T-cell (primary cell): ENCODE measurements at places on chromosomes 2 and 18.

DNA sequence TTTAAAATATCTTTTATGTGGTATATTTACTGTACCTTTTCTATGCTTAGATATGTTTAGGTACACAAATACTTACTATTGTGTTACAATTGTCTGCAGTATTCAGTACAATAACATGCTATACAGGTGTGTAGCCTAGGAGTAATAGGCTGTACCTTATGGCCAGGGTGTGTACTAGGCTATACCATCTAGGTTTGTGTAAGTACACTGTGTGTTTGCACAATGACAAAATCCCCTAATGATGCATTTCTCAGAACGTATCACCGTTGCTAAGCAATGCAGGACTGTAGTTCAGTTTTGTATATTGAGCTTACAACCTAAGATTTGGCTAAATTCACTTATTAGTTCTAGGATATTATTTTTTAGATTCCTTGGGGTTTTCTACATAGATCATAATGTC, 332.3 kb upstream of the HS6ST1 start:
- DNase-seq: no peak

GRCh38 chr2:165109915-165110314, 93.9 kb downstream of the SCN3A start:
- no peak for DNase-seq

DNA sequence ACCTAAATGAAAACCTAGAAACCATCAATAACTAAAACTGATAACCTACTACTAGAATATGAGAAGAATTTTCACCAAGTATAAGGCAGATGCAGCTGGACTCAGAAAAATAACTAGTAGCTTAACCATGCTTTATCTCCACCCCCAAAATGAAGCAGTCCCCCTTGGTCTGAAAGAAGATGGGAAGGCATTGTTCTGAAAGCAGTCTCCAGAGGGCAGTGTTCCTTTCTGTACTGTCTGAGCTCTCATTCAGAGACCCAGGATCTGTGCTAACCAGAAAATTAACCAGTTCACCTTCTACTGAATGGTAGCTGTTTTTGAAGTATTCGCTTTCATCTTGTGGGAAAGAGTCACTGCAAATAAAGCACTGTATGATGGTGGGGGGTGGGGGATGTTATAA, 273.0 kb downstream of the PDE11A start:
- DNase-seq: no peak

DNA sequence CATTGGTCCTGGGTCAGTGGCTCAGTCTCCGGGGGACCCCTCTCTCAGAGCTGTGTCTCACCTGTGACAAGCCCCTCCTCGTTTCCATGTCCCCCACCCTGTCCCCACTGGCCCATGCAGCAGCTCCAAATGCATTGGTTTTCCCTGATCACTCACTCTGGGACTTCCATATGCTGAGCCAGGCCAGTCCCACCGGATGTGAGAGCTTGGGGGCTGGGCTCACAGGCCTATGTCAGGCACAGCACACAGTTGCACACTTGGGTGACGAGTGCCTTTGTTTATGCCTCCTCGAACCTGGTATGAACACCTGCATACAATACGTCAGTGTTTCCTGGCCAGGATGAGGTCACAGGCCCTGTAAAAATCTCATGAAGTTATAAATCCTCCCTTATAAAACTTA, 232.5 kb downstream of the TFCP2L1 start:
- no peak for DNase-seq

GRCh38 chr2:138877421-138877820, 97.2 kb upstream of the NXPH2 start:
- DNase-seq: no peak

GRCh38 chr2:158835431-158835830, 40.3 kb downstream of the DAPL1 start:
- DNase-seq: no peak

GRCh38 chr2:28329184-28329583, 63.5 kb upstream of the FOSL2 start:
- DNase-seq: no peak

GRCh38 chr2:85759257-85759613, 5.4 kb downstream of the ATOH8 start:
- no peak for DNase-seq

DNA sequence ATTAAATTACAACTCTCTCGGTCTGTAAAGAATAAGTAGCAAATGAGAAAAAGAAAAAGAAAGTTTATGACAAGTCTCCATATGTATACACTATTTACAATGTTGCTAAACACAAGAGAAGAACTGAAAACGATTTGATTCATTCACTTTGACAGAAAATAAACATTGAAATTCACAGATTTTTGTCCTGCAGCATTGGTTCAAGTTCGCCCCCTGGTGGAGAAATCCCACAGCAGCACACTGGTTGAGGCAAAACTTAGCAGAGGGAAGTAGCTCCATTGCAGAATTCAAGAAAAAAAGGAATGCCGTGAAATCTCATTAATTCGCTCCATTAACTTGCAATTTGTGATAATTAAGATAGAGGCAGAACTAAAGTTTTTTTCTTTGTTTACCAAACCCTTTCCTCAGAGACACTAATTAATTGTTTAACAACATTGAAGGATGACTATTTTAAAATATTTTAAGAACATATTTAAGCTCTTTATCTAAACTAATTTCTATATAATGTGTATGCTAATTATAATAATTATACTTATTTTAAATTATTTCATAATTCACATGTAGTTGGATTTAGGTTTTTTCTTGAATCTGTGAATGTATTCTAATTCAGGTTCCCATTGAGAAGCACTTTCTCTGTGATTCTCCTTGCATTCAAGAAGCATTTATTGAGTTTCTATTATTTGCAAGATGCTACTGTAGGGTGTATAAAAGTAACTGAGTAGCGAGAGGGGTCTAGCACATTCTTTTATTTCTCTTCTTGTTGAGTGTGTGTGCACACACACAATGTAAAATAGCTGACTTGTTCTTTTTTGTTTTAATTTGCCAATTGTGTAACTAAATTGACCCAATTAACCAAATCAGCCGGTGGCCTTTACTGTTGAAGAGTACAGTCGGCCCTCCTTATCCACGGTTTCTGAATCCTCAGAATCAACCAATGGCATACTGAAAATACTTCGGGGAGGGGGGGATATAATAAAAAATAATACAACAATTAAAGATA, 74.1 kb downstream of the COL4A3 start:
- peak; percentile 37 for DNase-seq

DNA sequence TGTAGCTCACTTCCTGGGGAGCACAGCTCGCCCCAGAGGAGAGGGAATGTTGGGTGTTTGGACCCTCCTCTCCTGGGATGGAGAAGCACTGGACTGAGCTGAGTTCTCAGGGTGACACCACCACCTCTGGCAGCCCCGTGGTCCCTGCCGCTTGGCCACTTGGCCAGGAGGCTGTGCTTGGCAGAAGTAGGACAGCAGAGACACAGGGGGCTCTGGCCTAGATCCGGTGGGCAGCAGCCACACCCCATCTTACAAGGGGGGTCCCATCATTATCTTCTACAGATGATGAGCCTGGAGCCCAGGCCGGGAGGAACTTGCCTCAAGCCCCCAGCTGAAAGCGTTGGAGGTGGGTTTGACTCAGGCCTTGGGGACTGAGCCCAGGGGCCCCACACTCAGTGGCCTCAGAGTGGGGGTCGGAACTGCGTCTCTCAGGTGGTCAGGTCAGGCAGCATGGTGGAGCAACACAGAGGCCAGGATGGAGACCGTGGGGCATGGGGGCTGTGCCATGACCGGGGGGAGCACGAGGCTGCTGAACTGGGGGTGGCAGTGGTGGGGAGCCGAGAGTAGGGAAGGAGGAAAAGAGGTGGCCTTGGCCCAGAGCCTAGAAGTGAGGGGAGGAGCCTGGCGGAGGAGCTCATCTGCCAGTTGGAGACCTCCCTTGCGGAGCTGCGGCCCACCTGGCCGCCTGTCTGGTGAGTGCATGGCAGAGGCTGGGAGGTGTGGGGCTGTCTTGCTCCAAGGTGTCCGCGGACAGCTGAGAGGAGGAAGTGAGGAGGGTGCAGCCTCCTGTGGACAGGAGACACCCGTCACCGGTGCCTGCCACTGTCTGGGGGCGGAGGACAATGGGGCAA, 63.6 kb upstream of the HDAC4 start:
- DNase-seq: no peak

DNA sequence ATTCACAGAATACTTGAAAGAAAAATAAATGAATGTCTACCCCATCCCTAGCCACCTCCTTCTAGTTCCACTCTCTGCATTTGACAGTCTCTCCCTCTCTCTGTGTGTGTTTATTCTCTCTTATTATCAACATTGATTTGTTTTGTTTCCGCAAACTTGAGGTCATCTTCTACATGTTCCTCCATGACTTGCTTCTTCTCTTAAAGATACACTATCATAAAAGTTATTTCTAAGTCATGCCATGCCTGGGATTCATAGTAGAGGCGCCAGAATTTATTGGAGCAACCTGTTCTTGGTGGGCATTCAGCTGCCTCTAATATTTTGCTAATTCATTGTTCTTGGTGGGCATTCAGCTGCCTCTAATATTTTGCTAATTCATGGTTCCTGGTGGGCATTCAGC, 58.9 kb upstream of the SMAD7 start:
- no peak for DNase-seq

- no peak for DNase-seq
These were observed 1600.0 kb upstream of the ACVR2A start for GRCh38 chr2:146244830-146245229.

DNA sequence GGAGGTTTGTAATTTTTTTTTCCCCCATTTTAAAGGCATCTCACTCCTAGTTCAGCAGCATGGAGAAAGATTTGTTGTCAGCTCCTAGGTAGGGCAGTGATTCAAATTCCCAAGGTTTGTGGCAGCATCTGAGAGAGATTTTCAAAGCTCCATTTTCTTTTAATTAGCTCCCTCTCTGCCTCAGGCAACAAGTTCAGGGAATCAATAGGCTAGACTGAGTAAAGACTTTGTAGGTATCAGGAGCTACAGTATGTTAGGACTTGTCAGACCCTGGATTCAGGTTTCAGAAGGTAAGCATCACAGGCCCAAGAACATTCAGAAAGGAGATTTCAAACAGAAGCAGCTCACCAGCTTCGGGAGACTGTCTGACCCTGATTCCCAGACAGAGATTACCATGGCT, 273.3 kb upstream of the ERBB4 start:
- DNase-seq: no peak

DNA sequence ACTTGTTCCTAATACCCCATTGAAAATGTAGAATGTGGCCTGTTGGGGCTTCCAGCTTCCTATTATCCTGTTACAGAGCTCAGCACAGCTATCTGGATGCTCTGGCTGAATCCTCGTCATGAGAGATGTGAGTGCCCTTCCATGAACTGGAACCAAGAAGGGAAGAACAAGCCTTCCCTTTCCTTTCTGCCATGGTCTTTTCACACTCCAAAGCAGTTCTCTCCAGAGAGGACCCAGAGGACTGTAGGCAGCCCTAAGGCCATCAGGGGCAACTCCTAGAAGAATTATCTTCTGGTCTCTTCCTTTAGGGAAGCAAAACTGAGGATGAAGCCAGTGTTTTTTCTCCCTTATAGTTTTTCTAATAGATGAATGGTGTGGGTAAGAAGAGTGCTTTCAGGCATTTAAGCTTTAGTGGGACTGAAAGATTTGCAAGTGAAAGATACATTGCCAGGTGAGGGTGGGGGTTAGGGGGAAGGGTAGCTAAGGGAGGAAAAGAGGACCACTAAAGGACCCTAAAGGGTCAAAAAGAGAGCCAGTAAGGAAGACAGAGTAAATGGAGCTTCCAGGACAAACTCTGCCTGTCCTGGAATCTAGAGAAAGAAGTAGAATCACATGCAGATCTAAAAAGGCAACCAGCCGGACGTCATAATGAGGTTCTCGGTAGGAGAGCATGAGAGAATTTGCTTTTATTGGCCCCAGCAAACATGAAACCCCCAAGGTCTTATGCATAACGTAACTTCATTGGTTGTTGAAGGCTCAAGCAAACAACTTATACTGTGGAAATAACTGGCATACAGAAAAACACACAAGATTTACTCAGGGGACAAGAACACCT, 12.4 kb upstream of the XPO1 start:
- no peak for DNase-seq

DNA sequence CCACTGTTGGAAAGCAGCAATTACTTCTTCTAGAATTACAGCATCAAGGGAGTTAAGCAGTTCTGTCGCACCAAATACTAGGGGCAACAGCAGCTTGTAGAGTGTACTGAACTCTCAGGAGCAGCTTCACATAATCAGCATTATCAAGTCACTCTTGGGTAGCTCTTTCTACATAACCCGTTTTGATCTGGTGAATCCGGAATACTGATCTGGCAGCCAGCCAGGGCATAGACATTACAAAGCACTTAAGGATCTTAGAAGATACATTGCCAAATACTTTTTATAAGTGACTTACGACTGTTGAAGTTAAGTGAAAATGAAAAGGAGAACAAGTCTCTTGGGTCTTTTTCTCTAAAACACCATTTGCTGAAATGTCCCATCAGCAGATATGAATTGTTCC, 73.2 kb upstream of the NETO1 start:
- no peak for DNase-seq

DNA sequence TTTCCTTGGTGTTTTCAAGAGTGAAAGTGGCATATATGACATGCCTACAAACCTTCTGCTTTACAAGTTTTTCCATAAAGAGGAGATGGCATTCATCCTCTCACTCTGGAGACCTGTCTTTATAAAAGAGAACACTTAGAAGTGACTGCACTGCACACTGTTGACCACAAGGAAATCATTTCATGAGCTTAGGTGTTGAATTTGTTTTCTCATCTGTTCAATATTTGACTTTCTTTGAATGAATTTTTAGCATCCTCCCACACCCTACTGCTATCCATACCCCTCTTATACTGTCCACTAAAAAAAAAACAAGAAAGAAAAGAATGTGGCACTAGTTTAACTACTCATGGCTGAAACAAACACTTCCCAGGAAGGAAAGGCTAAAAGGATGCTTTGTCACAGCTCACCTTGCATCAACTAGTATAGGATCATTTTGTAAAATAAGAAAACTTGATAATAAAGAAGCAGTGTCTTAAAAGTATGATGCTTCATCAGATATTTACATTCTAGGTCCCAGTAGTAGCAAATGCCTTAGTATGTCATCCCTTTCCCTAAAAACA, 83.0 kb downstream of the ACVR1 start:
- no peak for DNase-seq
